ENCODE measurements at places on chromosomes 4 and X.

GRCh38 chr4:155687380-155687982, 20.8 kb downstream of the GUCY1A1 start:
- DNase-seq = no peak

DNA sequence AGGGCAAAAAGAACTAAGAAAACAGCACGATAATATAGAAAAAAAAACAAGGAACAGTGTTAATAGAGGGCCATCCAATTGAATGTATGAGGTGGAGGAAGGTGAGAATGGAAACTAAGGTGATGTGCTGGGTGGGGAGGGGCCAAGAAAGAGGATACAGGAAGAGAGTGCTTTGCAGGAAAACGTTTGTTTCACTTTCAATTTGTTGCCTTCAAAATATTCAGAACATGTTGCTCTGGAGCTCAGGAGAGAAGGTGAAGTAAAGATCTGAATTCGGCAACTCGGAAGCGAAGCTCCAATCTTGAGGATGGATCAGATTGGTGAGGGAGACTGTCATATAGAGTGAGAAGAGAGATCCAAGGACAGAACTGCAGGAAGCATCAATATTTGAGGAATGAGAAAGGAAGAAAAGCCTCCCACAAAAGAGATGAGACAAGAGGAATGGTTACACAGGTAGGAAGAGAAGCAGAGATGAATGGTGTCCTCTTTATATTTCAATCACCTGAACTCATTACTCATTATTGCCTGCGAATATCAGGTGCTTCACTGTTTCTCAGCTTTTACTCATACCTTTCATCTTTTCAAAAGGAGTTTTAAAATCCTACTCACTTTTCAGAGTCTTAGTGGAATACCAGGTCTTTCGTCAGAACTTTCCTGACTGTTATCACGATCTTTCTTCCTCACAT, 14.7 kb upstream of the SEC24D start:
- DNase-seq = peak; percentile 7

GRCh38 chr4:68288393-68288740, 42.9 kb upstream of the TMPRSS11B start:
- no peak for DNase-seq

DNA sequence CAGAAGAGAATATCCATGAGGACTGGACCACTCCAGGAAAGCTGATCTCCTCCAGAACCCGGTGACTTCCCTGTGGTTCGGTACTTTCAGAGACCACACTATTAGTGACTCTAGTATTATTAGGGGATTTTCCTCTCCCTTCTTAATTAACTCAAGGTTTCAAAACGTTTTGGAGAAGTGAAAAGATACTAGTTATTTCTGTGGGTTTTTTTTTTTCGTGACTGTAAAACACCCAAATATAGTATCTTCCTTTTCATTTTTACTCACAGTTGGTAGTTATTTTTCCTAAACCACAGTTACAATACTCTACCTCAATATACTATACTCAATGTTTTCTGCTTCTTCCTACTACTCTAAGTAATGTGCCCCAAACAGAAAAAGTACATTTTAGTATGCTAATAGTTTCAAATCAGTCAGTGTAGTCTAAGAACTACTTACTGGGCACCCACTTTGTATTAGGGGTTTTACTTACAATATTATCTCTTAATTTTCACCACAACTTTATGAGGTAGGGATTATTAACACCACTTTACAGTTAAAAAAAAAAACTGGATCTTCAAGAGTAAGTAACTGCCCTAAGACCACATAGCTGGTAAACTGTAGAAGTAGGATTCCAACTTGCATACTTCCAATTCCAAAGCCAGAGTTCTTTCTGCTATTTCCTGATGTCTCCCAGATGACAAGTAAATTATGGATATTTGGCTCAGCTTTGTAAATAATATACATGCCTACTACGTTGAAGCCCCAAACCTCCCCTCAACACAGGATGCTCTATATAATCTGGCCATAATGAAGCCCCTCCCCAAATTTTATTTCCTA, 45.0 kb downstream of the SLC9A7 start:
- no peak for DNase-seq

DNA sequence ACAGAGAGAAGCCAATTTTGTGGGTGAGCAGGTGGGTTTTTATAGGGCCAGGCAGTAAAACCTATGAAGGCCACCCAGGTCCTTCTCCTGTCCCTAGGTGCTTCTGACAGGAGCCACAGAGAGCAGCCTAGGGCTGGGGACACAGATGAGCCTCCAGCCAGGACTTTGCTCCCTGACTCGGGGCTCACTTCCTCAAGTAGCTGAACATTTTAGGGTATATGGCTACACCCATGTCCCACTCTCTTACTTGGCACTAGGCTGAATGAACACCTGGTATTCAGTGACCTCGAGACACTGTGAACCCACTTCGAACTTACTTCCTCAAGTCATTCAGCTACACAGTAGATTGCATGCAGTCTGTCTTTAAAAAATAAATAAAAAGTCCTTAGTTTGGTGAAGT, 217.3 kb downstream of the MID1IP1 start:
- no peak for DNase-seq

DNA sequence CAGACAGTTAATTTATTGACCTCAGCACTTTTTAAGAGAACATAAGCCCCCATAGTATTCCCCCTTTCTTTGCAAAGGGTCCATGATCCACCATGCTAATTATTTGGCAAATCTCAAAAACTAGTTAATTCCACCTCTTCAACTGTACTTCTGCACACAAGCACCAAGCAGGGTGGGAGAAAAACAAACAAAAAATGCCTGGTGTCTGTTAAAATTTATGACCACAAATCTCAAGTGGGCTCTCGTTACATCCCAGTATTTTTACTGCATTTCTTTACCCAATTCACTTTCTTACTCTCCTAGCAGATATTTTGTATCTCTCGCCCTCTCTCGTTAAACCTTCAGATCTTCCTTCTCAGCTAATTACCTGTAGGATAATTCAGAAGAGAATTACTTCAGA, 6.1 kb downstream of the ARSJ start:
- DNase-seq = no peak

DNA sequence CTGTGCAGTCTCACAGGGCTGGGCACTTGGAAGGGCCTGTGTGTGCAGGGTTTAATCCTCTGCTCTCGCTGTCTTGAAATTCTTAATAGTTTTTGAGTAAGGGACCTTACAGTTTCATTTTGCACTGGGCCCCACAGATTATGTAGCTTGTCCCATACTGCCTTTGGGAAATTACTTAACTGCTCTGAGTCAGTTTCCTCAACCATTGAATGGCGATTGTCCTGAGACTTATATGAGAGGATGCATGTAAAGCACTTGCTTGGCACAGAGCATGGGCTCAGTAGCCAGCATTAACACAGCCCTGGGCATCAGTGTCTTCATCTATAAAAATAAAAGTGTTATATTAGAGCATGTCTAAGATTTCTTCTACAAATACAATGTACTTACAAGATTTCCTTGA, 55.8 kb downstream of the CLCN5 start:
- no peak for DNase-seq

- DNase-seq = no peak
These were observed 377 bp downstream of the CHRNA9 start for GRCh38 chr4:40335525-40335894.

DNA sequence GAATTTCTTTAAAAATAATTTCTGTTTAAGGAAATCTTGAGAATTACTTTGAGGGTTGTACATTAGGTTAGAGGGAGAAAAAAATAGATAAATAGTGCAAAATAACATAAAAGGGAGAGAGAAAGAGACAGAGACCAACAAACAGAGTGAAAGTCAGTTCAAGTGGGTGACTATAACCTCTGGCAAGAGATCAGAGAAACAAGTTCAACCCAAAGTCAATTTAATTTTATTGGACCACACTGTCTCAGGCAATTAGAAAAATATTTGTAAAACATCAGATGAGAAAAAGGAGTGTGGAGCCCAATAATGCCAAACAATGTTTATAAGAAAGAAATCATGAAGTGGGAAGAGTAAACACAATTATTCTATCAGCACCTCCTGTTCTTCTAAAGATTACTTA, 143.5 kb upstream of the GYPA start:
- no peak for DNase-seq

- no peak for DNase-seq
These were observed 43.0 kb downstream of the RBMX2 start for GRCh38 chrX:130444641-130445336.

DNA sequence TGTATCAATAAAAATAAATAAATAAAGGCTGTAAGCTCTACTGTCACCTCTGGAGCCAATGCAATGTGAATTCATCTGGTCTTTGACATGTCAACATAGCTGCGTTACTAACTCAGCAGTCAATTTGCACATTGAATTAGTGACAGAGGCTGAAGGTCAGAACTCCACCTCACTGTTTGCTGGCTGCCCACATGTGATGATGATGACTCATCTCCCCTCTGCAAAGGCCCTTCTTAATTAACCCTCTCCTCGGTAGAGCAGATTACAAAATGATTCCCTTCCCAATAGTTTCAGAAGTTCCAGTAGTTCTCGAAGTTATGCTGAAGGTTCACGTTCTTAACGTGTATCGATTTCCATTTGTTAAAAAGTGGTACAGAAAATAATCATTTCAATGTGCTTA, 1626.0 kb upstream of the TENM3 start:
- peak; percentile 10 for DNase-seq

DNA sequence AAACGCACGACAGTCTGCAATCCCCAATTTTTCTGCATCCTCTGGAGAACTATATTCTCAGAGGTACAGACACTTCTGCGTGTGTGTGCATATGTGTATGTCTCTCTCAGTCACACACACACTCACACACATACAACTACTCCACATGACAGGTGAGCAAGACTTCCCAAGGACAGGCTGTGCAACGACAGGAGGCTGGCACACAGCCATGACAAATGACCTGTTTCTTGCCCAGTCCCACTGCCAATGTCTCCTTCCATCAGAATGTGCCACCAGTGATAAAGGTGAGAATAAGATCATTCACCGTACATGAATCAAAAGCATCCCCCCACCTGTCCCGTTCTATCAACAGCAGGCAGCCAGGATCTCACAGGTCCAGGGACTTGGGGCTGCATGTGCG, 52.4 kb downstream of the PPP2R2C start:
- DNase-seq = no peak

- DNase-seq = no peak
These were observed 39.2 kb upstream of the NMU start for GRCh38 chr4:55675196-55675793.

- peak; percentile 54 for DNase-seq
These were observed 6.0 kb downstream of the RASGEF1B start for GRCh38 chr4:81465406-81466340.

DNA sequence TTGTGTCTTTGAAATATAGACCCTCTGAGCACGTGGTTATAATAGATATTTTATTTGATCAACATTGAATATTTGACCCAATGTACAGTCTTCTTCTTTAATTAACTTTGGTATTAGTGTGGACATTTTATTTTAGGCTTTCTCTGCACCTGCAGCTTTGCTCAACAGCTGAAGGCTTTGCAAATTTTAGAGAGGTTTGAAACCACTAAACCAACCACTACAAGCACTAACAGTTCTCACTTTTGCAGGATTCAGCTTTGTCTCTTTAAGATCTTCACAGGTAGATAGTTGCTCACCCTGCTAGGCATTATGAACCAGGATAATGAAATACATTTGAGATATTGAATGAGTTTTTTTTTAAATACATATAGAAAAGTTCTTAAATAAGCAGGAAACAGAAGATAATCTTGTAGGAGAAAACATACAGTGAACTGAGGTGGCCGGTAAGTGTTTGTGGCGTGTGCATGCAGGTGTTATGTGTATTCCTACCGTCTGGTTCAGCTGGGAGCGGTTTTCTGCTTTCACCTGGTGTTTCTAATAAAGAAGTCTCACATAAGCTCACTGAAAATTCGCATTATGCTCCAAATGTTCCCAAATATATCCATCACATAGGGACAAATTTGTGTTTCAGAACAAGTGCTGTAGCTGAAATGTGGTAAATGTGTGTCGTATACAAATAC, 1508.3 kb upstream of the TENM3 start:
- DNase-seq = no peak

- DNase-seq = no peak
These were observed 680 bp upstream of the ASMTL start for GRCh38 chrX:1453395-1453783.
